ENCODE measurements at places on chromosomes 16 and 17.

DNA sequence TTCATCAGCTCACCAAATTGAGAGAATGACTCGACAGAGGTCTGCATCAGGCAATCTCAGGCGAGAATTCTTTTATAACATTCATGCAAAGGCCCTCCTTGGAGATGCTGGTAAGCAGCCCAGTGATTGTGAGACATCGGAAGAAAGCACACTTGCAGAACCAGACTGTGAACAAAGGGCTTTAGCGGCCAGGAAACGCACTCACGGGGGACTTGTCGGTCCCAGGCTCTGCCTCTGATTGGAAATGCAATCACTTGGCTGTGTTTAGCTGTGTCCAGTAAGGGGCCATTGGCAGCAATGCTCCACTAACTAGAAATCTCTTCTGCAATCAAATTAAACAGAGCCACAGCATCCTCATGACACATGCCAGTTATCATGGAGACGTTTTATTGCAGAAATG is 226.7 kb upstream of the CDH13 start:
- DNase-seq, result no peak

DNA sequence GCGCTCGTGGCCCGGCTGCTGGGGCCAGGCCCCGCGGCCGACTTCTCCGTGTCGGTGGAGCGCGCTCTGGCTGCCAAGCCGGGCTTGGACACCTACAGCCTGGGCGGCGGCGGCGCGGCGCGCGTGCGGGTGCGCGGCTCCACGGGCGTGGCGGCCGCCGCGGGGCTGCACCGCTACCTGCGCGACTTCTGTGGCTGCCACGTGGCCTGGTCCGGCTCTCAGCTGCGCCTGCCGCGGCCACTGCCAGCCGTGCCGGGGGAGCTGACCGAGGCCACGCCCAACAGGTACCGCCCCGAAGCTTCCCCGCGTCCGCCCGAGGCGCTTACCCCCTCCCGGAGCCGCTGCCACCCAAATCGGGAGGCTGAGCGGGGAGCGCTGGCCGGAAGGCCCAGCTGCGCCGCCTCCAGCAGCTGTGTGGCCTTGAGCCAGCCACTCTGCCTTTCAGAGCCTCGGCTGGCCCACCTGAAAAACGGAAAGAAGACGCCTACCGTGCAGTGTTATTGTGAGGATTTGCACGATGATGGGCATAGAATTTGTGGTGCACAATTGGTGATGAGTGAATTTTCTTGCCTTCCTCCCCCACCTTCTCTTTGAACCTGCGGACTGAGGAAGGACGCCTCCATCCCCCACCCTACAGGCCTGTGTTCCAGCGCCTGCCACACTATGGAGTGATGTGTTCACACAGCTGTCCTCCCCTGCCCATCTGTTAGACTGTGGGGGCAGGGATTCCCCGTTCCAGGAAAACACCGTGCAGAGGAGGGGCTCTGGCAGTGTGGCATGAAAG is 523 bp downstream of the NAGLU start:
- DNase-seq, result peak; percentile 54

DNA sequence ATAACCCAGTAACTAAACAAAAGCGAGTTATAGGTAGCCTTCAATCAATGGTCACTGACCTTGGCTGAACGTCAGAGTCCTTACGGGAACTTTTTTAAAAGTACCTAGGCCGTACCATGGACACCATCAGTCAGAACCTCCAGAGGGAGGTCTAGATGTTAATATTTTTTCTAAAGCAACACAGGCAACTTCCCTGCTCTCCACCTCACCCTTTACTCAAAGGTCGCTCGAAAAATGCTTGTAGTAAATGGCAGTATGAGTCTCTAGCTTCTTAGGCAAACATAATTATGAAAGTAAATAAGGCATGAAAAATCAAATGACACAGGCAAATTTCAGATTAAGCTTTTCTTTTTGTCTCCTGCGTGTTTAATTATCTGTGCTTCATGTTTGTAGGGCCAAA is 82.1 kb downstream of the SLC39A11 start:
- no peak for DNase-seq

GRCh38 chr17:56108811-56109284 is 44.4 kb upstream of the ANKFN1 start:
- DNase-seq, result no peak

DNA sequence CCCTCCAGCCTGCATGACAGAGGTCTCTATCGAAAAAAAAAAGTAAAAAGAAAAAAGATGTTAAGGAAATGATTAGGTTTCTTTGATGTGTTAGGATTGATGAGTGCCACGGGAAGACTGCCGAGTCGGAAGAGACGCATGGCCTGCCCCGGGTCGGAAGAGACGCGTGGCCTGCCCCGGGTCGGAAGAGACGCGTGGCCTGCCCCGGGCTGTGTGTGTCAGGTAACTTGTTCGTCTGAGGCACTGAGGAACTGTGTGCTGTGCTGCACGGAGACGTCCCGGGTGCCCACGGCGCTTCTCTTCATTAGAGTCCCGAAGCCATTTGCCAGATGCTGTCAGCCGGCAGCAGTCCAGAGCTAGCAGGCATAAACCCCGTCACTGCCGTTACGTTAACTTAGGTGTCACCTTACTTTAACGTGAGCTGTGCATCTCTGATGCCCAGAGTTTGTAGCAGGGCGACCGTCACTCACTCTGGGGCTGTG is 40.5 kb upstream of the FASN start:
- no peak for DNase-seq

- peak; percentile 59 for DNase-seq
These were observed 107.6 kb downstream of the SPECC1 start for GRCh38 chr17:20116683-20117309.

DNA sequence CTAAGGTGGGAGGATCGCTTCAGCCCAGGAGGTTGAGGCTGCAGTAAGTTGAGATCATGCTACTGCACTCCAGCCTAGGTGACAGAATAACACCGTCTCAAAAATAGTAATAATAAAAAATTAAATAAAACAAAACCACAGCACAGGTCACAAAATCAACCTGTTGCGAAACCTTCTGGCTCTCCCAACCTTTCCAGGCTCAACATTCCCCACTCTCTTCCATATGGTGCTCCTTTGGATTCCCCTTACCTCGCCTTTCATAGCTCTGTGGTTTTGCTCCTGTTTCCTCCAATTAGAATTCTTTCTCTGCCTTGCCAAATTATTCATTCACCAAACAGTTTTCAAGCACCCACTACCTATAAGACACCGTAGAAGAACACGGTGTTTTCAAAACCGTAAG is 4.7 kb downstream of the ZDHHC7 start:
- no peak for DNase-seq

GRCh38 chr16:27232901-27233625 is 29.7 kb downstream of the KDM8 start:
- DNase-seq, result no peak

- DNase-seq, result no peak
These were observed 44.8 kb upstream of the FBXO47 start for GRCh38 chr17:39011907-39012468.

- DNase-seq, result no peak
These were observed 255.5 kb downstream of the CDH13 start for GRCh38 chr16:82882226-82882625.

All from activated CD4-positive, alpha-beta T cell treated with anti-CD3 and anti-CD28 coated beads, Interleukin-2, amount 50 U/mL, for 24 hours (primary cell).